Activated CD4-positive, alpha-beta T cell treated with anti-CD3 and anti-CD28 coated beads, Interleukin-2, amount 50 U/mL, for 48 hours (primary cell): ENCODE measurements at places on chromosomes 16 and 17.

GRCh38 chr17:48551596-48552465 is 6.9 kb upstream of the HOXB2 start:
- DNase-seq = no peak

GRCh38 chr17:55705847-55706246 is 16.8 kb downstream of the TMEM100 start:
- no peak for DNase-seq

DNA sequence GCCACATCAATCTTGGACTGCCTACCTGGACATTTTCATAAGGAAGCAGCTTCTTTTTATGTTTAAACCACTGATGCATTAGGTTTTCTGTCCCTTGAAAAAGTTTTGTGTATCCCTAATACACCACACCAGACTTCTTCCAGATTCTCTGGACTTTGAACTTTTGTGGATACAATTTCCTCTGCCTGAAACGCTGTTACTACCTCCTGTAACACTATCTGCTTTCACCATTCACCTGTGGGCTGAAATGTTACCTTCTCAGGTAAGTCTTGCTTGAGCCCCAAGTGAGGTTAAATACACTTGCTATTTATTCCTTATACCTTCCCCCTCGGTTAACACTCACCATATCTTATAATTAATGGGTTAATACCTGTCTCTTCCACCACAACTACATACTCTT is 2.7 kb downstream of the ZZEF1 start:
- no peak for DNase-seq

- DNase-seq = peak; percentile 14
Observed at GRCh38 chr16:58299757-58300349, 5.0 kb upstream of the PRSS54 start.

GRCh38 chr16:66468321-66468965 is 41.3 kb downstream of the BEAN1 start:
- no peak for DNase-seq

DNA sequence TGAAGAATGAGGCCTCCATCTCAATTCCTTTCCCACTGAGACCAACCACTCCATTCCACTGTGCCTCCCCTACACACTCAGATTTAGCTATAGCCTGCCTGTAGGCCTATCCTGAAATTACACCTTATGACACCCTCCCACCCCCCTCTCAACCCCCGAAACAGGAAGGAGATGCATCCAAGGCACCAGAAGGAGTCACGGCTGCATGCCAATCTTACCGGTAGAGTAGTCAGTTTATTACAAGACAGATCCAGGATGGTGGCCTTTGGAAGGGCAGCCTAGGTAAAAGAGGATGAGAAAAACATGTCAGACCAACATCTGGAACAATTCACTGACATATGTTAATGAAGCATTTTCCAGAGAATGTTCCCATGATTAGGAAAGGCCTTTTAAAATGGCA is 2.6 kb downstream of the LRRC59 start:
- DNase-seq = no peak

GRCh38 chr17:73286863-73287296 is 24.9 kb downstream of the CDC42EP4 start:
- no peak for DNase-seq

DNA sequence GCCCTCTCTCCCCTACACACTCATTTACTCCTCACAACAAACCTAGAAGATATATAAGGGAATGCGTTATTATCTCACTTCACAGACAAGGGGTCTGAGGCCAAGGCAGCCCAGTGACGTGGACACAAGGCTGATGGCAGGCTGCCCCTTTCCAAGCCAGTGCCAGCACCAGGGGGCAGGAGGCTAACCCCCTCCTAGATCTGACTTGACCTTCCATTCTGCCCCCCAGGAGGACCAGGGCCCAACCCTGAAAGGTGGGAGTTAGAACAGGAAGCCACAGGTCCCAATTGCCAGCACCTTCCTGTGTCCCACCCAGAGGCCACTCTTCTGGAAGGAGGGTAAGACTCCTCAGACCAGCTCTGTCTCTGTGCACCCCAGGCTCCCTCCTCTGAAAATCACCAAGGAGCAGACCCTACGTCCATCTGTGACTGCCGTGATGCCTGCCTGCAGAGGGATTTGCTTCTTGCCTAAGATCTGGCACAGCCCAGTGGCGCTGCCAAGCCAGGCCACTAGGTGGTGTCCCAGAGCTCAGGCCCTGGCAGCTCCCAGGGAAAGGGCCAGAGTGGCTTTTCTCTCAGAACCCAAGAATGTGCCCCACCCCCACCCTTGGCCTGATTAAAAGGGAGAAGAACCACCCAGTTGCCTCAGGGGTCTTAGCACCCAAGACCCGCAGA is 42.4 kb upstream of the MRPS23 start:
- peak; percentile 89 for DNase-seq

DNA sequence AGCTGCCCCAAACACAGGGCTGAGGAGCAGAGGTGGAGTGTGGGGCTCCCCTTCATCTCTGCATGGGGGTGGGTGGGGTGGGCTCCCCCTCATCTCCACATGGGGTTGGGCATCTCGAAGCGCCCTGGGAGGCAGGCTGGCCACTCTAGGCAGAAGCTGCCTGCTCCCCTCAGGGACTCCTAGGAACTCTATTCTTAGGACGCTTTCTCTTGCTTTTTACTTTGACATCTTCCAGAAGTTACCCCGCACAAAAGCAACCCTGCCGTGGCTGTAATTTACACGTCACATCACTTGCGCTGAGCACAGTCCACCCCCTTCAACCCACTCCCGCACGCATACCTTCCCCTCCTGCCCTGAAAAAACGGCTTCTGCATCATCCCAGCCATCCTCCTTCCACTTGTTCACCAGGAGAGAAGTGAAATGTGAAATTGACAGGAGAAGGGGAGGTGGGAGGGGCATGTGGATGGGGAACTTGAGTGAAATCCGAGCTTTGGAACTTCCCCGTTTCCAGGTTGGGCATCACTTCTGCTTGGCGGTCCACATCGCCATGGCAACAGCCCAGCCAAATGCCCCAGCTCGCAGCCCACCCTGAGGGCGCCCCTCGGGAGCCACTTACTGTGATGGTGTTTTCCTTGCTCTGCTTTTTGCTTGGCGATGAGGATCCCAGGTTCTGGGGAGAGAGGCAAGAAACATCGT is 53.7 kb upstream of the RCVRN start:
- DNase-seq = no peak

GRCh38 chr17:81018044-81018802 is 16.7 kb upstream of the BAIAP2 start:
- peak; percentile 41 for DNase-seq

DNA sequence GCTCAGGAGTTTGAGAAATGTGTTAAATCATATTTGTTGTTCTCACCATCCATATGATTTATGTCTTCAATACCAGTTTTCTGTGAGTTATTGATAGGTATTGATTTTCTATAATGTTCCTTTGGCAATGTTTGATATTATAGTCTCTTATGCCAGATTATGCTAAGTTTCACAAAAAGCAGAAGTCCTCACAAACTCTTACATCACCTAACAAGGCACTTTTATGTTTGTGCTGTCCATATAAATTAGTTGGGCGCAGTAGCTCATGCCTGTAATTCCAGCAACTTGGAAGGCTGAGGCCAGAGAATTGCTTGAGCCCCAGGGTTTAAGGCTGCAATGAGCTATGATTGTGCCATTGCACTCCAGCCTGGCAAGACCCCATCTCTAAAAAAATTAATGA is 12.6 kb upstream of the UQCRC2 start:
- no peak for DNase-seq

- DNase-seq = no peak
Observed at GRCh38 chr17:70552230-70552981, 383.1 kb downstream of the KCNJ2 start.

DNA sequence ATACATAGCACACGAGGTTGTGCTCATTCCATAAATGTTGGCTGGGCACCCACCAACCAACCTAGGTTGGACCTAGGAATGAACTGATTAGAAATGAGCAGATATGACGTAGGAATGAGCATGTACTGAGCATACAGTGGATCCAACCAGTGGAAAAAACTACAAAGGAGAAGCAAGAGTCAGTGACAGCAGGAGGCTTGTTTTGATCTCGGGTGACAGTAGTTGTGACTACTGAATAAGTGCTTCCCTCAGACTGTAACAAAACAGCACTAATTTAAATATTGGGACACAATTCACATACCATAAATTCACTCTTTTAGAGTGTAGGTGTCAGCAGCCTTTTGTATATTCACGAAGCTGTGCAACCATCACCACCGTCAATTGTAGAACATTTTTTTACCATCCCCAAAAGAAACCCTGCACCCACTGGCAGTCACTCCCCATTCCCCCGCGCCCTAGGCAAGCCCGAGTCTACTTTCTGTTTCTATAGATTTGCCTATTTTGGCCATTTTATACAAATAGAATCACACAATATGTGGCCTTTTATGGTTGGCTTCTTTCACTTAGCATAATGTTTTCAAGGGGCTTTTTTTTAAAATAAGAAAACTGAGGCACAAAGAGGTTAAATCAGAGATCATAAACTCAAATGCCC is 7.0 kb downstream of the VAC14 start:
- no peak for DNase-seq

DNA sequence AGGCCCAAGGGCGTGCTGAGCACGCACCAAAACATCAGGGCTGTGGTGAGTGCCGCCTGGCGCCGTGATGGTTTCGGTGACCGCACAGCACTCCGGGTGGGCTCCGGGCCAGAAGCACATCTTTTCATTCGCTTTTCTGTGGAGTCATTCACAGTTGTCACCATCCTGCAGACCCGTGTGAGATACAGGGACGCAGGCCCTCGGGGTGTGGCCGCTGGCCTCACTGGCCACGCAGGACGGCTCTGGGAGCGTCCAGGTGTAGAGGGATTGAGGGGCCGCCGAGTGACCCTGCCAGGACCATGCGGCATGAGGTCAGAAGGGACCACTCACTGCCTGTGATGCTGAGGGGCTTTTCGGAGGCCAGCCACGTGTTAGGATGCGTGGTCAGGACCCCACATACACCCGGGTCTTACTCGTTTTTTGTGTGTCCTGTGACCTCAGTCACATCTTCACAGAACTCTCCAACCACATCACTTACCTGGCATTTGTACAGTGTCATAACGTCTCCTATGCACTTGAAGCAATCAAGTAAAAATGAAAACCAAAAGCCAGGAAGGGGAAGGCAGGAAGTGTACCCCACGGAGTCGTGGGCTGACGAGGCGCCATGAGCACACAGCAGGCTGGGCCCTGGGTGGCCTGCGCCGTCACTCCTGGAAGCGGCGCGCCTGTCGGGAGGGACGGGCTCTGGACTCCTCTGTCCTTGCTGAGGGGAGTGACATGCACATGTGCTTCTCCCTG is 7.8 kb downstream of the ACSF3 start:
- no peak for DNase-seq

DNA sequence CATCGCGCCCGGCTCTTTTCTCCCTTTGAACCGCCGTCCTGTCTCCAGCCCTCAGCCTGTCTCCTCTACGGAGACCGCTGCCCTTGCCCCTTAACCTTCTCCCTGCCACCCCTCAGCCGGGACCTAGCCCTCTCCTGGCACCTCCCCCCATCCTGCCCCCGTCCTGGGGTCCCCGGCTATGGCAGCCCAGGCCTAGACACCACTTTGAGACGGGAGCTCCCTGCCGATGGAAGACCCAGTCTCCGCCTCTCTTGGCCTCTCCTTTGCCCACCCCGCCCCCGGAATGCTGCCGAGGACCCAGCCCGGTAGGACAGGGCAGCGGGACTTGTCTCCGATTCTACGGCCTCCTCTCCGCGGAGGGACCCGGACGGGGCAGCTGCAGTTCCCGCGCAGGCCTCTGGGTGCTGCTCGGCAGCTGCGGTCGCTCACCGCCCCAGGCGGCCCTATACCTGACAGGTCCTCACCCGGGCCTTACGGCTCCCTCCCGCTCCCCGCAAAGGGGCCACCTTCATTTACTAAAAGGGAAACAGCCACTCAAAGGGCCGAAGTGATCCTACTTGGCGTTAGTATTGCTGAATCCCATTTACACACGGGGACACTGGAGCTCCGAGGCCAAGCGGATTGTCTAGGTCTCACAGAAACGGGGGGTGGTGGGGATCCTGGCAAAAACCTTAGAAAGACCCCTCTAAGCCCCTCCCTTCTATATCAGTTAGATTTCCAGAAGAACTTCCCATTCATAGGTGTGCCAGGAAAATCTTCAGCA is 32.6 kb upstream of the TAC4 start:
- DNase-seq = peak; percentile 76

GRCh38 chr17:27460196-27460725 is 4.0 kb downstream of the KSR1 start:
- DNase-seq = no peak

GRCh38 chr16:89906140-89907025 is 12.3 kb upstream of the MC1R start:
- DNase-seq = no peak

DNA sequence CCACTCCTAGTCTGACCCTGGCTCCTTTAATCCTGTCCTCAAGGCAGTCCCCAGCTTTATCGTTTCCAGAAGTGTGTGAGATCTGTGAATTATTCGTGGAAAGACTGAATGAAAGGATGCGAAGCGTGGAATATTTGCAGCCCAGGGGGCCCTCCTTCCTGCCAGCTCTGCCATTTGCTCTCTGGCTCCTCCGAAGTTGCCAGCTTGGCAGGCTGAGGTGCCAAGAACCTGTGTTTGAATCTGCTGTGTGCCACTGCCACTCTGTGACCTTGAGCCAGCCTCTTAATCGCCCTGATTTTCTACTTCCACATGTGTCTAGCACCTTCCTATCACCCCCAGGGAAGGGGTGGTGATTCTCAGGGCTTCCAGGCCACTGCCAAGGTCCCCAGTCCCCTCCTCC is 10.8 kb downstream of the TBKBP1 start:
- no peak for DNase-seq

DNA sequence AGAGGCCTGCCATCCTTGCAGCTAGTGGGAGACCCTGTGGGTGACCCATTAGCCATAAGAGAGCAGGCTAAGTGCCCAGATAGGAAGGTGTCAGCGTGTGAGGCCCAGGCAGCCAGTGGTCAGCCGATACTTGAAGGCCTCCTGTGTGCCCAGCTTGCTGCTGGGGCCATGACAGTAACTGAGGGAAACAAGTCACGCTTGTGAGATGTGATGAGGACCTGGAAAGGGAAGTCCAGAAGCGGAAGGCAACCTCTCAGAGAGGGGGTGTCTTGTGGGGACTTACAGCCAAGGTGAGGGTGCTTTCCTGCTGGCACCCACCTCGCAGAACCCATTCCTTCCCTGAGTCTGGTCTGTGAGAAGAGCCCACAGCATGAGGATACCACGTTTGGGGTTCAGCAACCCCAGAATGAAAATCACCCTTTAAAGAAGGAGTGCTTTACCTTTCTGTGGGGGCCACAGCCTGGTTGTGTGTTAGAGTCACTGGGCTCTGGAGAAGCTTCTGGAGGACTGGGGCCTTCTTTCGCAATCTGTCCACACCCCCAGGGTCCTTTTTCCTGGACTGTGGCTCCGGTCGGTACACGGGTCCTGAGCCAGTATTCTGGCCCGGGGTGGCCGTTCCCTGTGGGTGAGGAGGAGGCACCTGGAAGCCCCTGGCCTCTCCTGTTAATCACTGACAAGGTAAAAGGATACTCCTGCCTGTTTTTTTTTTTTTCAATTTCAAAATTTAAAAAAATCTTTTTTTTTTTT is 53.9 kb downstream of the PLCG2 start:
- no peak for DNase-seq
